Cortex of kidney (tissue), 1 donor: ENCODE measurements at places on chromosomes 11 and 22.

- no peak for DNase-seq
Observed at GRCh38 chr11:131693756-131694155, 323.3 kb downstream of the NTM start.

- no peak for DNase-seq
Observed at GRCh38 chr11:129698212-129698611, 117.4 kb upstream of the TMEM45B start.

- DNase-seq: no peak
Observed at GRCh38 chr11:46913484-46913883, 4.9 kb downstream of the LRP4 start.

DNA sequence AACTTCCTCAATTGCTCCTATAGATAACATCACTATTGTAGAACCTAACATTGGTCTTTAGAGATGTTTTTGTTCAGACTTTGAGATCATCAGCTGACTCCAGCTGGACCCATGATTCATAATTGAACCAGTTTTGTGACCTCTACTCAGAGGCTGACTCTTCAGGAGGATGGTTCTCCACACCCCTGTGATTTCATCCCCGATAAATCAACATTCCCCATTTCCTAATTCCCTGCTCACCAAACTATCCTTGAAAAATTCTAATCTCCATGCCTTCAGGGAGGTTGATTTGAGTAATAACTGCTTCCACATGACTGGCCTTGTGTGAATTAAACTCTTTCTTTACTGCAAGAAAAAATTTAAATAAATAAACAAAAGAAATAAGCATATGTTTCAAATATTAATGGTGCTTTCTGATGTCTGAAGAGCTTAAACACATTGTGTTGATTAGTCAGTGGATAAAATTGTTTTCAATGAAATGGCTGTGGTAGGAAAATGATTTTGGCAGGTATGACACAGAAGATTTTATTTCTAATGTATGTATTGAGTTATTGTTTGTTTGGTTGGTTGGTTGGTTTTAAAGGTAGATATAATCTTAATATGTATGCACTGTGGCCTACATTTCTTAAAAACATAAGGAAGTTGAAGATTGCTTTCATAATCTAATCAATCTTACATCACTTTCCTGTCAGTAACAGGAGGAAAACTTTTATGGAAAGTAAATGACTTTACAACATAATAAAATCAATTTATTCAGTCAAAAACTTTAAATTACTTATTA is 427.9 kb upstream of the CCDC179 start:
- no peak for DNase-seq

DNA sequence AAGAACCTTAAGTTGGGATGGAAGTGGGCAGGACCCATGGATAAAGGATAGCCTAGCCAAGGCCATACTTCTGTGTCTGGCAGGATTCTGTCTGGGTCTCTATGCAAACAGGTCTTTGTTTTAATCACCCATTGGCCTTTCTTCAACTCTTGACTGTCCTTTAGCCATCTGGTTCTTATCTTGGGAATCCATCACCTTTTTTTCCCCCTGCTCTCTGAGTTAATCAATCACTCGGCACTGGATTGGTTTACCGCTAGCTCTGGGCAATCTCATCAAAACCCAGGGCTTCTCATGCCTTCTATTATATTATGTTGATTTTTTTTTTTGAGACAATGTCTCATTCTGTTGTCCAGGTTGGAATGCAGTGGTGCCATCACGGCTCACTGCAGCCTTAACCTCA is 1.8 kb upstream of the RNF169 start:
- no peak for DNase-seq

GRCh38 chr11:28671274-28671673 is 563.1 kb downstream of the METTL15 start:
- DNase-seq: no peak

- no peak for DNase-seq
Observed at GRCh38 chr22:25183949-25184619, 15.6 kb upstream of the CRYBB3 start.

- DNase-seq: no peak
Observed at GRCh38 chr22:37498289-37498909, 12.2 kb upstream of the MFNG start.

DNA sequence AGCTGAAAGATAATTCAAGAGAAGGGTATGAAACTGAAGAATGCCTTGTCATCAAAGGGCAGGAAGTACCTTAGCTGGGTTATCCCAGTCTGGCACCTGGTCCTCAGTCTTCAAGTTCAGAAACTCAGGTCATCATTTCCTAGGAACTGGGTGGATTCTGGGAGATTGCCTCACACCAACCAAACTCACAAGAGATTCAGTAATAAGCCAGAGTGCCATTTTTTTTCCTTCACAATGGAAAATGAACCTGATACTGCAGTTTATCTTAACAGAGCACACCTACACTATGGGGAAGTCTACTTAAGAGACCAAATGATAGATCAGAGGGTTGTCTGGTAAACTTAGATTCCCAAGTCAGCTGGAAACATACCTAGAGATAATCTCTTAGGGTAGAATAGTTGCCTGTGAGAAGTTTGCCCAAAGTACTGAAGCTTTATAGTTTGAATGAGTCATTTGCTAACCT is 3.8 kb upstream of the BUD13 start:
- no peak for DNase-seq

GRCh38 chr22:40051322-40051721 is 56.6 kb downstream of the FAM83F start:
- DNase-seq: no peak

DNA sequence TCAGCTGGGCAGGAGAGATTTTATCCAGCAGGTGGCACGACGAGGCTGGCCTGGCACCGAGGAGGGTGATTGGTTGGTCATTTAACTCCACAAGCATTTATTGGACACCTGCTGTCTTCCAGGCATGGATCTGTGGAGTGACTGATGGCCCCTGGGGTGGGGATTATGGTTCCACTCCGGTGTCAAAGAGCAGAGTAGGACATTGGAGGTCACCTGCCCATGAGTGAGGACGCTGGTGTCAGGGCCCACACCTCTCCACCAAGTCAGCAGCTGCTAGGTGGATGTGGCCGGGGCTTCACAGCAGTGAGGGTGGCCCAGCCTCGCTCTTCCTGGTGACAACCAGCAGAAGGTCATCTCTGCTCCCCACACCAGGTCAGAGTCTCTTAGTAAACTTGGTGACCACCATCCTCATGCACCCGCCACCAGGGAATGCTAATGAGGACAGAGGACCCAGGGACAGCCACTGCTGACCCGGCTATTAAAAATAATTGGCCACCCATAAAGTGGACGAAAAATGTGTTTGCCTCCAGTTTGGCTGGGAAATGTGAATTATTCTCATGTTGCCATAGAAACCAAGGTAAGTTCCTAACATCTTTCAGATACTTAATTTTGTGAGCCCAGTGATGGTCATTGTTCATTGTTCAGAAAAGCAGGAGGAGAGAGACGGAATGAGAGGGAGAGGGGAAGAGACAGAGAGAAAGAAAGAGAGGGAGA is 428.7 kb downstream of the TBC1D22A start:
- DNase-seq: no peak

DNA sequence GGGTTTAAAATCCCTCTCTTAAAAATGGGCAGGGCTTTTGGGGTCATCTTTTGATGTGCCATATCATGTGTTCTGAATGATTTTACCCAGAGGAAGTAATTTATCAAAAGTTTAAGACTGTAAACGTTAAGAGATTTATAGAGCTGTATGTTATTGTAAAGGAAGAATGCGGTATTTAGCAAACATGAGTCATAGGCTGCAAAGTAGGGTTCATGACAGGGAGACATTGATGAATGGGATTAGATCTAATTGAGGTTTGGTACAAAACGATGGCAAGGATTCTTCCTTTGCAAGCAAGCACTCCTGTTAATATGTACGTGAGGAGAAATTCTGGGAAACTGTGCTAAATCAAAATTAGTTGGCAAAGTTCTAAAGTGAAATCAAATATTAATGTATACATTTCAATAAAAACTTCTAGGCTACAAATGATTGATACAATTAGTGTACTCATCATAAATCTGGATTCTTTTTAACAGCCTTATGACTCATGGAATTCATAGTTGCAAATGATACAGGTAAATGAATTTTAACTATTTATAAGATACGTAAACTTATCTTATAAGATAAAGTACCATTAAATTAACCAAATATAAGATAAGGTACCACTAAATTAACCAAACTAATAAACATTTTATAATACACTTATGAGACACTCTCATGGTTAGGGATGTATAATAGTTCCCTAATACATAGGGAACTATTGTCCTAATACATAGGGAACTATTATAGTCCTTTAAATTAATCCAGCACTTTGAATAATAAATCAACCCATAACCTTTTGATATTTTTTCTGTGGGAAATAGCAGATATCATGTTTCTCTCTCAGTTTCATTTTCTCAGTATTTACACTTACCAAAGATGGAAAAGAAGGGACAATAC is 58.4 kb downstream of the KIF18A start:
- DNase-seq: no peak
